ENCODE measurements at places on chromosomes 1 and 21.

GRCh38 chr1:205524794-205525101, 20.3 kb downstream of the CDK18 start:
- DNase-seq = no peak

- no peak for DNase-seq
These were observed 126.7 kb downstream of the TRABD2B start for GRCh38 chr1:47870480-47870879.

DNA sequence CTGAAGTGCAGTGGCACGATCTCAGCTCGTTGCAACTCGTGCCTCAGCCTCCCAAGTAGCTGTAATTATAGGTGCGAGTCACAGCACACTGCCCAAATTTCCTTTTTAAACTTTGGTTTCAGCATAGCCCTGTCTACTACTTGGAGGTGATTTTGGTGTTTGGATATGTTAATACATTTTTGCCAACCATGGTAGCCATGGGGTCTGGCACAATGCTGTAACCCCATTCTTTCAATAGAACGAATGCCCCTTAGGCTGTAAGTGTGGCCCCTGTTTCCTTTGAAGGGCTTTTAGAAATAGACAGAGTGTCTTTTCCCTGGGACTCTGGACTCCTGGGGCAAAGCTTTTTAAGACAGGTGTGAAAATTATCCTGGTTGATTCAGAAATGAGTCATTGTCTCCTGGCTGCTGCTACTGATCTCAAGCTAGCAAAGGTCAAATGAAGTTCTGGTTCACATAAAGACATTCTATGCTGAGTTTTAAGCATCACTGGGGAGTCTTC, 141.1 kb upstream of the RUNX1 start:
- no peak for DNase-seq

DNA sequence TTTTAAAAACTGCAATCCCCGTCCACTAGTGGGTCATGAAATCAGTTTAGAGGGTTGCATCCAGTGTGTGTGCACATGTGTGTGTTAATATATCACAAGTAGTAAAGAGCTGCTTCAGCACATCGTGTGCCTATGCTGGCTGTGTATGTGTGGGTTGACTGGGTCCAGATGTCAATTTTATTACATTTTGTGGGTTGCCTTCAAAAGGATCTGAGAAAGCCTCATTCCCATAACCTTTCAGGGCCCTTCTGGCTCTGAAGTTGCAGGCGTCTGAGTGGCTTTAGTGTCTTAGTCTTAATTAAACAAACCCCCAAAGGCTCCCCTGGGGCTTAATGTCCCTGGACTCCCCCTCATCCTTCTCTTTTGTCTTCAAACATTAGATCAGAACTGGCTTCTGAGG, 19.8 kb downstream of the PLA2G2D start:
- DNase-seq = no peak

DNA sequence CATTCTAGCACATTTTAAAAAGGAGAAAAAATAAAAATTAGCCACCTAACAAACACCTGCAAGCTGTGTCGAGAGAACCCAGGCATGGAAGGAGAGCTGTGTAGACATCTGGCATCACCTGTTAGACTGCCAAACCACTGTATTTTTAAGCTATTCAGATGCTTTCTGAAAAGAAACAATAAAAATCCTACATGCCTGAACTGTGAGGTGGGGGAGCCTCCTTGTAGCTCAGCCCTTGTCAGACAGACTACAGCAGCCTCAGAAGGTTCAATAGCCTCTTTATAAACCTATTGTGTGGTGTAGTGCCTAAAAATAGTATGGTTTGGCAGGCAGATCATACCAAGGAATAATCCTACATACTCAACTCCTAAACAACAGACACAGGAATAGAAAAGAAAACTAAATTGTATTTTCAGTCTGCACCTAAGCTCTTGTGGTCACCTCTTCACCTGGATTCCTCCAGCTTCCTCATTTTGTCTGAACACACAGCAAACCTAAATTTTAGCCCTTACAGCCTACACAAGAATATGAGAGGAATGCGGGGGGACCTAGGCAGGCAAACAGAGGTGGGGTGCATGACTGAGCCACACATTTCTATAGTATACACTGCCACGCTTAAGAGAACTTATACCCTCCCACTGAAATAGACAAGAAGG, 67.0 kb downstream of the SIPA1L2 start:
- no peak for DNase-seq

DNA sequence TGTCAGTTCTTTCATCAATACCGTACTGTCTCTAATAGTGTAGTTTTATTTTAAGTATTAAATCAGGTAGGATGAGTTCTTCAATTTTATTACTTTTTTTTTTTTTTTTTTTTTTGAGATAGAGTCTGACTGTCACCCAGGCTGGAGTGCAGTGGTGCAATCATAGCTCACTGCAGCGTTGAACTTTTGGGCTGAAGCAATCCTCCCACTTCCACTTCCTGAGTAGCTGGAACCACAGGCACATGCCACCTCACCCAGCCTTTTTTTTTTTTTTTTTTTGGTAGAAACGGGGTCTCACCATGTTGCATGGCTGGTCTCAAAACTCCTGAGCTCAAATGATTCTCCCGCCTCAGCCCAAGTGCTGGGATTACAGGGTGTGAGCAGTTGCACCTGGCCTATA, 44.3 kb downstream of the INAVA start:
- DNase-seq = peak; percentile 20

- no peak for DNase-seq
These were observed 28.0 kb upstream of the PLEKHG5 start for GRCh38 chr1:6519491-6519934.

- no peak for DNase-seq
These were observed 279.7 kb downstream of the SPATA17 start for GRCh38 chr1:217910791-217911320.

- DNase-seq = no peak
These were observed 84.8 kb upstream of the CACNA1E start for GRCh38 chr1:181398544-181398943.

- DNase-seq = no peak
These were observed 1152.2 kb upstream of the ADGRL4 start for GRCh38 chr1:80158771-80159170.

DNA sequence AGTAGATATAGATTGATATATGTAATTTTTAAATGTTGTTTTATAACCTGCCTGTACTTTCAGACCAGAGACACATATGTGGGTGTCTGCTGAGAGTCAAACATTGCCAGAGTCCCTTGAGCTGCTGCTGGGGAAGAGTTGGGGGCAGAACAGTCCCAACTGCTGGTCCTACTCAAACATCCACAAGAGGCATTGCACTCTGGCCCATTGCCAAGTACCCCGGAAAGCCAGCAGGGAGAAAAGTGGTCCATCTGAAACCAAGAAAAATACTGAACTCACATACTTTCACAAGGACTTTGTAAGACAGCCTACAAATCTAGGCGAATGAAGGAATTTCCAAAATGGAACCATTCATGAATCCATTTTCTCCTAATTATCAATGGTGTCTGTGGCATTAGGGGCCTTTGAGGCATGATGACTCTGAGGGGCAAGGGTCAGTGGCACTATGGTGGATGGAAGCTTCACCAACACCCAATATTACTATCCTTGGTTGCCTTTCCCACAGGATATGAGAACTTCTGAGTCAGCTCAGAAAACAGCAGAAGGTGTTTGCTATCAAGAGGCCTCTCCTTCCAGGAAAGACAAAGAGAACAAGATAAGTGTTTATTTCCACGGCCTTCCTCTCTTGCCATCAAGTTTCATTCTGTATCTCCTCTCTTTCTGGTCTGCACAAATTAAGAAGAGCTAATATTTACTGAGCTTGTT, 7.3 kb upstream of the TBX15 start:
- no peak for DNase-seq

GRCh38 chr1:180229483-180230415, at the start of gene LHX4:
LHX4 (plus strand) TSS chr1:180230264; CDS start chr1:180230530, 266 bp downstream.
- DNase-seq = no peak

DNA sequence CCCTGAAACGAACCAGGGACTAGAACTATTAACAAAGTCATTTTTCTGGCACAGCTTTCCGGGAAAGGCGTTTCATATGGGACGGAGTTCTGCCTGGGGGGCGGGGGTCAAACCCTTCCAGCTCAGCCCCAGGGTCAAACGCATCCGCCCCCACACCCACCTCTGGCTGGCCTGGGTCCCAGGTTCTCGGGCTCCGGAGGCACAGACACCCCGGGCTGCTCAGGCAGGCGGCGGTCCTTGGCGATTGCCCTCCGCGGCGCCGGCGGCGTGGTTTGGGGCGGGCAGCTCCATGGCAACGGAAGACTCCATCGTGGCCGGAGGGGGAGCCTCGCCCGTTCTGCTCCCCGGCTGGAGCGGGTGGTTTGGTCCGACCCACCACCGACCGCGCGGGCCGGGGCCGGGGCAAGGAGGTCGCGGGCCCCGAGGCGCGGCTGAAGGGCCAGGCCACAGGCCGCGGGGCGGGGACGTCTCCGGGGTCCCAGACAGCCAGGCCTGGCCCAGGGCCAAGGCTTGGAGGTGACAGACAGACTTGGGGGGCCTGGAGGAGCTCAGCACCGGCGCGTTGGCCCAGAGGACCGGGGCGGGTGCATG, at the start of gene CFAP74:
CFAP74 (minus strand) TSS at position 246 of the 591 bp plus-strand sequence. CDS start 12,830 bp downstream, outside the sequence.
- DNase-seq = peak; percentile 22

- no peak for DNase-seq
These were observed 733.9 kb upstream of the CHRM3 start for GRCh38 chr1:238652346-238652968.

- no peak for DNase-seq
These were observed 161.5 kb upstream of the C1orf174 start for GRCh38 chr1:4061521-4062031.

GRCh38 chr21:36059823-36060158, 535 bp downstream of the SETD4 start:
- peak; percentile 32 for DNase-seq

DNA sequence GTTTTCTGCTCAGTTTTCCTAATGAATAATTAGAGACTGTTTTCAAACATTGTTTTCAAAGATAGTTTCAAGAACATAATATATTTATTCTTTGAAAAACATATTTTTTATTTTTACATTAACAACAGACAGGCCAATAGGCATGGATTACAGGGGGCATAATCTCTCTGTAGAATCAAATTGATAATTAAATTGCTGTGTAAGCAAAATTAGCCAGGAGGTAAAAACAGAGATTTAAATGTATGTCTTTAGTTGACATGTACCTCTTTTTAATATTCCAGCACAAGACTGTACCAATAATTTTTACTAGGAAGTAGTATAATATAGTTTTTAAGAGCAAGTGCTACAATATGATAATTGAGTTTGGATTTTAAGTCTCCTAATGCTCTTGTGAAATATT, 1444.5 kb downstream of the BRINP3 start:
- DNase-seq = no peak

DNA sequence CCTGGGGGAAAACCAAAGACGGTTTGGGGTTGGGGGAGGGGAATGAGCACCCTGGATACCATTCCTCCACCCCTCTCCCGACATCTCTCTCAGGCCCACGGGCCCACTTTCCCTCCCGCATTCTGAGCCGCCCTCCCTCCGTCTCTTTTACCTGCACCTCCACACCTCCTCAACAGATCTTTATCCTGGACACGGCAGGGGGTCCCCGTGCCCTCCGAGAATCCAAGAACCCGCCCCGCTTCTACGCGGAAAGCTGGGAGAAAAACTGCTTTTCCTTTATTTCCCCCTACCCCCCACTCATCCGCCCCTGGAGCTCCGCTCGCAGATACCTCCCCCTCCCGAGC, 108.8 kb downstream of the NAV1 start:
- DNase-seq = no peak

DNA sequence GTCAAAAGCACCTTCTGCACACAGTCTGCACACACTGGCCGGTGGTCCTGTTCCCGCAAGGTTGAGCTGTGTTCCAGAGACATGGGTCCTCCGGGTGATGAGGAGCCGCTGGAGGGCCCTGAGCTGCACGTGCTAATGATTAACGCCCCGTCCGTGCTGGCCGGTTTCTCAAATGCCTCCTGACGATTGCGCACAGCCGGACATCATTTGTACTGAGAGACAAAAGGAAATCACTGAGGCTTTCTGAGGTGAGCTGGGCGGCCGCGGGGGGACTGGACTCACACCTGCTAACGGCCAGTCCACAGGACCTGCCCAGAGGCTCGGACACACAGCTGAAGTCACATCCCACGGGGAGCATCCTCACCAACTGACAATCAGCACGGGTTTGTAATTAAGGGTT, 29.2 kb downstream of the POFUT2 start:
- no peak for DNase-seq

DNA sequence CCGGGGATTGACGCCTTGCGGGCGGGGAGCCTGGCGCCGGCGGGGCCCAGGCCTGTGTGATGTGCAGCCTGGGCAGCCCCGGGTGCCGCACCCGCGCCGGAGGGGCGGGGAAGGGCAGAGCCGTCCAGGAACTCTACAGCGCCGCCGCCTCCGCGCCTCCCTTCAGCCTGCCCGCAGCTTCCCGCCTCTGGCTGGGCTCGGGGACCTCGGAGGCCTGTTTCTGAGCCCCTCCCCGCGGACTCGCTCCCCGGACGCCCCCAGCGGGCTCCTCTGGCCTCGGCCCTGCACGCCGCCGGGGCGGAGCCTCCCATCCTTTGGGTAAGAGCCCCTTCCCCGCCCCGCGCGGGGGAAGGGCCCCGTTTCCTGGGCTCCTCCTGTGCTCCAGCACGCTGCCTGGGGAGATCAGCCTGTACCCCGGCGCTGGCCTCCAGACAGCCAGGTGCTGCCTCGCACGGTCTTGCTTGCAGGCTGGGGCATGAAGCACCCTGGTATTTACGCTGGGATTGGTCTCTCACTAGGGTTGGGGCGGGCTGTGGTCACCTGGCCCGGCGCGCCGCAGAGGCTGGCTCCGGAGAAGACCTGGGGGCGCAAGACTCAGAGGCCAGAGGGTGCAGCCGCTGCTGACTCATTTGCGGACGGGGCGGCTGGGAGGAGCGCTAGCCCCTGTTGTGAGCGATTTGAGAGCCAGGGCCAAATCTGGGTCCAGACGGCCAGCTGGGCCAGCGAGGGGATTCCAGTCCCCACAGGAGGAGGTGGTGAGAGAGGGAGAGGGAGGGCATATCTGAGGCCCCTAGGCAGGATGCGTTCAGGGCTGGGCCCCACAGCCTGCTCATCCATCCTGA, 5.7 kb upstream of the ACOT11 start:
- peak; percentile 90 for DNase-seq

DNA sequence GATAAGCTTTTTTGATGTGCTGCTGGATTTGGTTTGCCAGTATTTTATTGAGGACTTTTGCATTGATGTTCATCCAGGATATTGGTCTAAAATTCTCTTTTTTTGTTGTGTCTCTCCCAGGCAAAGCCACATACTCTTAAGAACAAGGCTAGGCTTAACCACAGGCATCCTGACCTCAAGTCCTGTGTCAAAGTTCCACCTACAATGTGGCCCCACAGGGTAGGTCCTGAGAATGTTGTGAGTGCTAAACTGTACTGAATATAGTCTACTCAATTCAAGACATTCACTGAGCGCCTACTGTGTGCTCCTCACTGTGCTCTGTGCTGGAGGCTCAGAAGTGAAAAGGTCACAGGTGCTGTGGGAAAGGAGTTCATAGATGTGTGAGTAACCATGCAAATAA, 20.6 kb downstream of the DDAH1 start:
- DNase-seq = no peak

DNA sequence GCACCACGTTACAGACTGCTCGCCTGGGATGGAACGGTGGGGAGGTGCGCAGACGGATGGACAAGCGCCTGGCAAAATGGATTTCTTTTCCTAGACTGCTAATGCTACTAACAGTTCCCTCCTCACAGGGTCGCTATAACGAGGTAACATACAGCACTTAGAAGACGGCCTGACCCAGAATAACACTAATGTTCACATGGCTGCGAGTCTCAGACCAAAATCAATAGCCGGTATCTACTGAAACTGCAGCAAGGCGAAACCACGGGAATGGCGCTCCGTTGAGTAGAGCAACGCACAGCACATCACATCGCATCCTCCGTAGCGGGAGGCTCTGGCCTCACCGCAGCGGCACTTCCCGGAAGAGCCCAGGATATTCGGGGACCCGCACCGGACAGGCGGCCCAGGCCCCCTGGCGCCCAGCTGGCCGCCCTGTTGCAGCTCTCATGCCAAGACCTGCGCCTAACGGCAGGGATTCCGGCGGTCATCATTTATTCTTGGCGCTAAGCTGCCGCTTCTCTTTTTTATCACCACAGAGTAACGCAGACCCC, 46.6 kb downstream of the VPS26C start:
- DNase-seq = peak; percentile 57
